Activated CD8-positive, alpha-beta memory T cell treated with anti-CD3 and anti-CD28 coated beads for 1 hour (primary cell): ENCODE measurements at places on chromosomes 2 and 18.

DNA sequence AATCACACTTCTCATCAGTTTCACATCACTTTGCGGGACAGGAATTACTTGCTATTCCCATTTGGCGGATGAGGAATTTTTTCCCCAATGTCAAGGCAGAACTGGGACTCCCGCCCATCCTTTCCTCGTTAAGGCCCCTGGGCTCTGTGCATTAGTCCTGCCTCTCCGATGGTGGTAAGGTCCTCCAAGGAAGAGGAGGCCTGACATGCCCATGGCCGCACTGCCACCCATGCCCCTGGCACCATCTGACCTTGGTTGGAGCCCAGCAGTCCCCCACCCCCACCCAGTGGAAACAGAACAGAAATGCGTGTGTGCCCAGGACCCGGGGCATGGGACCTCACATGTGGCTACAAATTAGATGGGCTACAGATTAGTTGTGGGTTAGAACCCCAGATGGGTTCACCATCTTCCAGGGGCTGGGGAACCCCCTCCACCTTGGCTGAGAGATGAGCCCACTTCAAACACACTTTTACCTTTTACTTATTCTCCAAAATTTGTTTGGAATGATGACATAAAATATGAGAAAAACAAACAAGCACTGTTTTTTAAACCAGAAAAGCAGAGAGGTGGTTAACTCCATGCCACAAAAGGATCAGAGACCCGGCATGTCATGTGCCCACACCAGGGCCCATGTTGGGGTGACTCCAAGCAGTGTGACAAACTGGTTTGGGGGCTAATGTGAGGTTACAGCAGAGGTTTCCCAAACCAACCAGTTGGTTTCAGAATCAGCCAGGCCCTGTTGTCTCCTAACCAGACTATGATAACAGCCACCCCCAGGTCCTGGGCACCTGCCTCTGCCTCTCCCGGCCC is 11.0 kb upstream of the DUSP2 start:
- DNase-seq, result no peak

DNA sequence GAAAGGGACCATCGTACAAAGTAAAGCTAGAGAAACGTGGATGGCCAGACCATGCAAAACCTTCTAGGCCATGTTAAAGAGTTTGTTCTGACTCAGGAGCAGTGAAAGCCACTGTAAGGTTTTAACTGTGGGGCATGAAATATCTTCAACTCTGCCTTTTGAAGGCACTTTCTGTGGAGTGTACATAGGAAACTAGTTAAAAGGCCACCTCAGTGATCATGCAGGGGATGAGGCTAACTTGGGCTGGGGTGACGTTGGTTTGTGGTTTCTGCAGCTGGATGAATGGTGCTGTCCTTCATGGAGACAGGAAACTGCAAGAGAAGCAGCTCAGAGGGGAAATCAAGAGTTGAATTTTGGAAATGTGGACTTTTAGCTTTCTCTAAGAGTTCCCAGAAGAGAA is 190.7 kb downstream of the CDCA7 start:
- no peak for DNase-seq

- no peak for DNase-seq
Observed at GRCh38 chr2:105158002-105158401, 83.5 kb upstream of the GPR45 start.

DNA sequence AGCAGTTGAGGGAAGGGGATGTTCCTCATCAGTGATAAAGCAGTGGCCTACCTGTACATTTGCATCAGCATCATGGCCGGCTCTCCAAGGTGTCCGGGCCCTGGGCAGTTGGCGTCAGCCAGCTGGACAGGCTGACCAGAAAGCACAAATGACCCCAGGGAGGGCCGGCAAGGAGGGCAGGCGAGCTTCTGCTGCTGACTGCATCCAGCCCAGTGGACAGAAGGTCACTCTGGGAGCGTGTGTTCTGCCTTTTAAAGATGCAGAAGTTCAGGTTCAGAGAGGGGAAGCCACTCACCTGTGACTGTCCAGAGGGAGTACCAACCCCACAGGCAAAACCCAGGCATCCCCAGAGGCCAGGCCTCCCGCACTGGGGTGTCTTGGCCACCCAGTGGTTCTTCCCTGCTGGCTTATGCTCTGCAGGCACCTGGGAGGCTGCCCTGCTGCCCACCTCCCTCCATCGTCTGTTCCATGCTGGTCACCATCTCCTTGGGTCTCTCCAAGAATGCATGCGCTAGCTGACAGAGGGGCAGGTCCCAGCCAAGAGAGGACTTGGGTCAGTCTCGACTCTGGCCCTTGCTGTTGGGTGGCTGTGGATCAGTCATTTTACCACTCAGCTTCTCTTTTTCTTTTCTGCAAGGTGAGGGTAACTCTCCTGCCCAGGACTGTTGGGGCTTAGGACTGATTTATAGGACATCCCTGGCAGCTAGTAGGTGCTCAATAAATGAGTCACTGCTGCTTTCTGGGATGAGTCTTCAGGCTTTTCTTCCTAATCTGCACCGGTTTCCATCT is 89.9 kb downstream of the INHBB start:
- DNase-seq, result no peak

- no peak for DNase-seq
Observed at GRCh38 chr2:176178038-176178756, 10.3 kb upstream of the HOXD1 start.

- no peak for DNase-seq
Observed at GRCh38 chr2:217262911-217263310, 403.0 kb upstream of the TNP1 start.

DNA sequence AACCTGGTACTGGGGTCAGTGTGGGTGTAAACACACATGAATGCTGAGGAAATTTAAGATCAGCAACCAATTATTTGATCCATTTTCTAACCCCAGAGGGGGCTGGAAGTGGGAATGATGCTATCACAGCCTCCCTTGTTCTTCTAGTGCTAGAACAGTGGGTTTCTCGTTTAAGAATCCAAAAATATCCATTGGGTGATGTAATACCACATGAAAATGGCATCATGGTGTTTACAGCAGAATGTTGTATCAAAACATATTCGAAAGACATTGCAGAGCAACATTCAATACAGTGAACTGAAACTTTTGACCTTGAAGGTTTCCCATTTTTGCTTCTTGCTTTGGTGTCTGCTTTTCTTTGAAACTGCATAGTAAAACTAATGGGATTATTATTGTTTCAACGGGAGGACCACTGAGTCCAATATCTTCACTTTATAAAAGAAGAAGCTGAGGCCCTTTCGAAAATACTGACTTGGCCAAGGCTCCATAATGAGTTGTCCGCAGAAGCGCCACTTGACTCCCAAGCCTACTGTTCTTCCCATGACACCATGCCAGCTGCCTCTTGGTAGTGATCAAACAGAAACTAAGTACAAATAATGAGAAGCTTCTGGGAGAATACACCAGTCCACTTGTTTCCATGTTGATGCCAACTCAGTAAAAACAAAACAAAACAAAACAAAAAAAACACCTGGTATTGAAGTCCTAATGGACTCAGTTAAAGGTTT is 106.1 kb downstream of the COLEC12 start:
- no peak for DNase-seq

- no peak for DNase-seq
Observed at GRCh38 chr18:9653390-9653789, 39.0 kb upstream of the PPP4R1 start.

GRCh38 chr2:45919711-45920111 is 268.2 kb downstream of the PRKCE start:
- DNase-seq, result no peak

GRCh38 chr2:237752761-237753165 is 45.8 kb upstream of the RBM44 start:
- no peak for DNase-seq

GRCh38 chr2:20583425-20583881 is 67.4 kb downstream of the HS1BP3 start:
- no peak for DNase-seq

- DNase-seq, result no peak
Observed at GRCh38 chr2:196391149-196391479, 219.7 kb upstream of the STK17B start.

DNA sequence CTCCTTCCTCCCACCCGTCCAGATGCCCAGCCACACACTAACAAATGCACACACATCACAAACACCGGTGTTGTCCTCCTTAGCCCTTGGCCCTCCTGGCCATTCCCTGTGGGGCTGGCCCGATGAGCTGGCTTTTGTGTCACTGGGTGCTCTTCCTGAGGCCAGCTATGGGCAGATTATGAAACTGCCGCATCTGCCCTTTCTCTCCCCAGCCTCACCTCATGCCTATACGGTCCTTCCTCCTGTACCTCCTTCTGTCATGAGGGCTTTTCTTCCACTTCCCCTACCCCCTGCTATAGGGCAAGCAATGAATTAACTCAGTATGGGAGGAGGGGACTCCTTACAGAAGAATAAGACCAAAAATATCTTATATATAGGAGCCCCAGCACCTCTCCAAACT is 10.3 kb upstream of the INO80C start:
- no peak for DNase-seq

DNA sequence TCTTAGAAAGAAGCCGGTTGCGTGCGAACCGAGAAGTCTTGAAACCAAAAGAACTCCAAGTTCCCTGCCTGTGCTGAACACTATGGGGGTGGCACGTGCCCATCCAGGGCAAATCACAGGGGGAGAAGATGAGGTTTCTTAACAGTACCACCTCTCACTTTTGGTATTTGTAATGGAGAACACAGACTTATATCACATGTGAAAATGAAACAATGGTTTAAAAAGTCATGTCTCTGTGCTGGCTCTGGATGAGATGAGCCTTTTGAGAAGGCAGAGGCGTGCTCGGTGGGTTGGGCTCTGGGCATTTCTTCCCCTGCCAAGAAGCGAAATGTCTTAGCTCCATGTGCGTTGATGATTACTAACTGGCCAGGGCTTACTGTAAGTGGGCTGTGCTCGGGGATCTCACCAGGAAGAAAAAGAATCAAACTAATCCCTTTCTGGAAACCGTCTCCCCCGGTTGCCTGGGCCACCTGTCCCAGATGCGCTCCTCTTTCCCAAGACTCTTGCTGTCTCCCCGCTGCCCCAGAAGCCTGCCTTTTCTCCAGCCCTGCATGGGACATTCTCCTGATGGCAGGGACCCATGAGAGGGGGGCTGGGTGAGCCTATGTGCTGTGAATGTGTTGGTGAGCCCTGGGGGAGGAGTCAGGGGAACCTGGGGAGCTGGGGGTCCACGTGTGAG is 252.9 kb downstream of the PRKCE start:
- no peak for DNase-seq

GRCh38 chr2:157684940-157685466 is 56.3 kb upstream of the ACVR1C start:
- DNase-seq, result no peak

GRCh38 chr18:7630731-7631442 is 63.8 kb downstream of the PTPRM start:
- DNase-seq, result no peak

DNA sequence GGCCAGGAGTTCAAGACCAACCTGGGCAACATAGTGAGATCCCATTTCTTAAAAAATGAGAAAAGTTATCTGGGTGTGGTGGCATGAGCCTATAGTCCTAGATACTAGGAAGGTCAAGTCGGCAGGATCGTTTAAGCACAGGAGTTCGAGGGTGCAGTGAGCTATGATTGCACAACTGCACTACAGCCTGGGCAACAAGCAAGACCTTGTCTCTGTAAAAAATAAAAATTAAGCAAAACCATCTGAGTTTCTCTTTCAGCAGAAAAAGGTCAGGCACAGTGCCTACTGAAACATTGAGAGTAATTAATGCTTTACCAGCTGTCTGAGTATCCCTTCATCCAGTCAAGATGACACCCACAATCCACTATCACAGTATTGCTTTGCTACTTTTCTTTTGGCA is 258.3 kb downstream of the MBD5 start:
- DNase-seq, result no peak

GRCh38 chr2:167992278-167992677 is 255.1 kb downstream of the STK39 start:
- no peak for DNase-seq

GRCh38 chr2:150391779-150392178 is 95.7 kb downstream of the RND3 start:
- no peak for DNase-seq

DNA sequence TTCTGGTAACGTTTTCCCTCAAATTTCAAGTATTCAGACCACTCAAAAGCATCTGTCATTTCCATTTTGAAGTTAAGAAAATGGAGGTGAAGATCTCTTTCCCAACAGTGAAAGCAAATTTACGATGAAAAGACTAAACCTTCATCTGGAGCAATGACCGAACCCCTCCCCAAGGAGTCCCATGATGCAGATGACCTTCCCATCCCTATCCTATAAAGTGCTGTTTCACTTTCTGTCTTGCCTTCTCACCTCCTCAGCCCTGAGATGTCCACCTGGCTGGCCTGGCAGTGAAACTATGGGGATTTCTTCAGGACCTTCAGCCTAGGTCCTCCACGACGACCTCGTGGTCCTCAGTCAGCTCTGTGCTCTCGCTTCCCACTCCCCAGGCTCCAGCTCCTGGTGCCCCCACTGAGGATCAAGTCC is 925 bp upstream of the NPC1 start:
- DNase-seq, result no peak

GRCh38 chr18:44880170-44880569 is 199.5 kb downstream of the SETBP1 start:
- no peak for DNase-seq

DNA sequence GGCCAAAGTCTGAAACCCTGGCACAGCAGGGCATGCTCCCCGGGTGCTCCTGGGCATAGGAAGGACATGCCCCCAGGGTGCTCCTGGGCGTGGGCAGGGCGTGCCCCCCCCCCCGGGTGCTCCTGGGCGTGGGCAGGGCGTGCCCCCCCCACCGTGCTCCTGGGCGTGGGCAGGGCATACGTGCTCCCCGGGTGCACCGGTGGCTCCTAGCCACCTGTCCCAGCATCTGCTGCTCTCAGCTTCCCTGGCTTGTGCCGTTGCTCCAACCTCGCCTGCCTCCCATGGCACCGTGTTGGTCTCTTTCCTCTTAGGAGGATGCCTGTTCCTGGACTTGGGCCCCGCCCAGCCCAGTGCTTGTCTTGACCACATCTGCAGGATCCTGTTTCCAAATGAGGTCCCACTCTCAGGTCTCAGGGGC is 95.6 kb upstream of the CTDP1 start:
- no peak for DNase-seq

GRCh38 chr18:46668135-46668534 is 11.1 kb upstream of the LOXHD1 start:
- no peak for DNase-seq

DNA sequence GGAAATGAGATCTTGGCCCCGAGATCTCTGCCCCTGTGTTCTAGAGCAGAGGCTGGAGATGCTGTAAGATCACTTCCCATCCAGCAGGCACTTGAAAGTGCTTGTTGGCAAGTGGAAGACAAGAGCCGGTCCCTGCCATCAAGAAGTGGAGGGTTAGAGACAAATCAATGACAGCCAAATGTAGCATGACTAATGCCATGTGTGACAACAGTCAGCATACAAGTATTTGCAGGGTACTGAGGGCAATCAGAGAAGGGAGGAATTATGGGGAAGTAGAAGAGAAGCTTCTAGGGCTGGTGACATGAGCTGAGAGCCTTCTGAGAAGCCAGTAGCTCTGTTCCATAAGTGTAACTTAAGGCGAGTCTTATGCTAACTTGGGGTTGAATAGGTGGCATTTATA is 58.6 kb downstream of the TMEM17 start:
- no peak for DNase-seq

DNA sequence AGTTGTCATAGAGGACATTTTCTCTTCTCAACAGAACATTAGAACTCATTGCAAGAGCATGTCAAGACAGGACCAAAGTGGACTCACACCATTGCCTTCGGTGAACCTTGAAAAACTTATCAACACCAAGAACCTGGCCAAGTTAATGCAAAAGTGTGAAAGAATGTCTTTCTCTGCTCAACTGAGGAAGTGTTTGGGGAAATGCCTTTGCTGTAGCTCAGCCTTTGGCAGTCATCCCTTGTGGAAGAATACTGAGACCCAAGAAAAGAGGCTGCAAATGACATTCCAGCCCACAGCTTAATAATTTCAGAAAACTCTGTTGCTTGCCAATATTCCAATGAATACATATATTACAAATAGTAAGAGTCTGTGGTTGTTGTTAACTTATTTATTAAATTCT is 728.8 kb upstream of the PIK3C3 start:
- DNase-seq, result no peak
